ENCODE measurements at places on chromosomes 5 and 9. TPM values are rescaled to one million over a fixed set of nuclear protein-coding genes. Genes with fewer than 3 reads are reported as not detected.
A peak's percentile ranks its signal among the peaks of the same experiment; 100 is the strongest.

- peak; percentile 83 for DNase-seq
These were observed 12.5 kb upstream of the SLC36A3 start for GRCh38 chr5:151315998-151316597.

- peak; percentile 14 for DNase-seq
These were observed 13.2 kb upstream of the ADGRD2 start for GRCh38 chr9:124437086-124437485.

The SH2D3C gene
- total RNA-seq, result 8.9 TPM

The MOB3B gene
- 12.8 TPM for total RNA-seq

The ZFYVE16 gene
- 45.7 TPM for total RNA-seq

GRCh38 chr5:22596404-22596970 lies 256.7 kb downstream of the CDH12 start:
- no peak for DNase-seq

The UNC5A gene
- not detected for total RNA-seq

The SHROOM1 gene
- 2.1 TPM for total RNA-seq

The CDKN2A gene
- total RNA-seq, result 2.0 TPM

DNA sequence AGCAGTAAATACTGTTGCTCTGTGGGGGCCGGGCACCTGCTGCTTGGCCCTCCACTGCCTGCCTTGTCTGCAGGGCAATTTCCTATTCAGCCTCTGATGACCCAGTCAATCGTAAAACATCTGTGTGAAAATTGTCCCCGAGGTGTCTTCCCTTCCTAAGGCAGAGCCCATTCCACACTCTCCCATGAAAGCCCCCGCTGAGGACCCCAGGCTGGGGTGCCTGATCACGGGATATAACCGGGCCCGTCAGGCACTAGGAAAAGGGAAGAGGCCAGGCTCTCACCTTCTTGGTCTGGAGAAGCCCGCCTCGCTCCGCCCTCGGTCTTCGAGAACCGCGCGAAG lies 27.2 kb upstream of the SCGB3A1 start:
- no peak for DNase-seq

DNA sequence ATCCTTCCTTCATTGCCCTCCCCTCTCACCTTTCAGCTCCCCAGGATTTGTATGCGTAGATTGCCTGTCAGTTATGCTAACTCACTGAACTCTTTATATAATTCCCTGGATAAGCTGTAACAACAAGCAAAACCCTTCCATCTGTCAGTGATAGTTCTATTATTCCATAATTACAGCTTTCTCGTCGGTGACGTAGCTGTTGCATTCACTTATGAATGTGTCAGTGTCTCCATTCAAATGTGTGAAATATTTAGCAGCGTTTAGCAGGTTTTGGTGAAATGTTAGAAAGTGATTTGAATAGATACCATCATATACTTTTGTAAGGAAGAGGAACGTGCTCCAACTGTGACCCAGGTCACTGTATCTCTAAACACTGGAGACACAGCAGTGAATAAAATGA lies 45.2 kb downstream of the PIP5K1B start:
- no peak for DNase-seq

DNA sequence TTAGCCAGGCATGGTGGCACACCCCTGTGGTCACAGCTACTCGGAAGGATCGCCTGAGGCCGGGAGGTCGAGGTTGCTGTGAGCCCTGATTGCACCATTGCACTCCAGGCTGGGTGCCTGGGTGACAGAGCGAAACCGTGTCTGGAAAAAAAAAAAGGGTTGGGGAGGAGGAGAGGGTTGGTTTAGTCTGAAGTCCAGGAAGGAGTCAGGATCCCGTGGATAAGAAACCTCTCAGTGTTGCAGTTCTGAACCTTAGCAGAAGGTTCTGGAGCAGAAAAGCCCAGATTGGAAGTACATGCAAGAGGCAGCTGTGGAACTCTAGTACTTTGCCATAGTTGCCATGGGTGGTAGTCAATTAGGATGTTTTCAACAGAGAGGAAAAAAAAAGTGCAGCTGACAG lies 125.2 kb upstream of the CPEB4 start:
- no peak for DNase-seq

The EXOSC3 gene
- total RNA-seq, result 19.7 TPM

The SOX30 gene
- not detected for total RNA-seq

DNA sequence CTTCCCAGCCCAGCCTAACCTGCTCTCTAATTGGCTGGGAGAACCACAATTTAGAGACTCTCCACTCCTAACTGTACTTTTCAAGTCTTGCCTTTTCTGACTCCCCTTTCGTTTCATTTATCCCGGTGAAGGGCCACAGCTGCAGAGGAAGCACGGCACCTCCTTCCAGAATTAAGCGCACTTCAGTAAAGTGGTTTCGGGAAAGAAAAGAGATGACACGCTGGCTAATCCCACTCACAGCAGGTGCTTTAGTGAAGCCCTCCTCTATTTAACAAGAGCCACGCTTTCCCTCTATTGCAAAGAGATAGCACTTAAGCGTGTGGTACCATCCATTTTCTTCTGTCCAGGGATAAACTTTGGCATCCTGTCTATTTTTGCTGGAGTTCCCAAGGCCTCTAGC lies 4.8 kb downstream of the DNAH5 start:
- DNase-seq, result no peak

The IFNB1 gene
- total RNA-seq, result not detected

- peak; percentile 77 for DNase-seq
These were observed 49.9 kb upstream of the SLIT3 start for GRCh38 chr5:169350759-169351240.

- DNase-seq, result no peak
These were observed 1174.2 kb upstream of the C9orf72 start for GRCh38 chr9:28747351-28747985.

The TOR1A gene
- total RNA-seq, result 44.7 TPM

The NR2F1-AS1 gene
- total RNA-seq, result 1.3 TPM

The CD14 gene
- 11.6 TPM for total RNA-seq

GRCh38 chr5:16550316-16550952 lies 66.4 kb downstream of the RETREG1 start:
- DNase-seq, result no peak

The CORO2A gene
- 20.0 TPM for total RNA-seq

GRCh38 chr9:78369639-78370219 lies 72.8 kb downstream of the PSAT1 start:
- DNase-seq, result no peak

The CEL gene
- 10.7 TPM for total RNA-seq

- no peak for DNase-seq
These were observed 25.5 kb upstream of the RUSC2 start for GRCh38 chr9:35464141-35465025.

The ABCA1 gene
- 24.5 TPM for total RNA-seq

GRCh38 chr9:98568234-98568908 lies 140.4 kb downstream of the GABBR2 start:
- DNase-seq, result no peak

- no peak for DNase-seq
These were observed 1185.5 kb upstream of the WWC1 start for GRCh38 chr5:167105941-167106340.

The TMEM167A gene
- total RNA-seq, result 34.5 TPM

The GRIN3A gene
- total RNA-seq, result not detected
